Stimulated activated CD8-positive, alpha-beta memory T cell treated with anti-CD3 and anti-CD28 coated beads, Interleukin-2, amount 100 ng/mL, for 48 hours (primary cell): ENCODE measurements at places on chromosomes 2 and 18.

GRCh38 chr2:100291152-100291970 lies 30.9 kb downstream of the LONRF2 start:
- DNase-seq: peak; percentile 43

GRCh38 chr2:26591619-26592505 lies 49.3 kb downstream of the CIB4 start:
- DNase-seq: no peak

DNA sequence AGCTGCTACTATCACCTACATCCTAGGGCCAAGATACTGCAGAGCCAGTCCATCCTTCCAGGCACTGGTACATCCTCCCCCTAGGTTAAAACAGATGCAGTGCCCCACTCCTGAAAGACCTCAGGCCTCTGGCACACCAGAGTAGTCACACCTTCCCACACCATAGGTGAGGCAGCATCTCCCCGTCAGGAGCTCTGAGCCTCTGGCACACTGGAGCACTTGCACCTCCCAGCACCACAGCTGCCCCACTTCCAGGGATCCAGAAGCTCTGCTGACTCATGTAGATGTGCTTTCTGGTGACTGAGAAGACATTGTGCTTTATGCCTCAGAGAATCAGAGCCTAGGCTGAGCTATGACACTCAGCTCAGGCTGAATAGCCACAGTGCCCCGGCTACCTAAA lies 138.4 kb upstream of the COL3A1 start:
- DNase-seq: no peak

GRCh38 chr2:129334696-129335410 lies 644.6 kb upstream of the RAB6C start:
- no peak for DNase-seq

GRCh38 chr2:136384531-136385303 lies 266.8 kb upstream of the CXCR4 start:
- DNase-seq: no peak

GRCh38 chr2:171158036-171158789 lies 2.5 kb downstream of the TLK1 start:
- no peak for DNase-seq

DNA sequence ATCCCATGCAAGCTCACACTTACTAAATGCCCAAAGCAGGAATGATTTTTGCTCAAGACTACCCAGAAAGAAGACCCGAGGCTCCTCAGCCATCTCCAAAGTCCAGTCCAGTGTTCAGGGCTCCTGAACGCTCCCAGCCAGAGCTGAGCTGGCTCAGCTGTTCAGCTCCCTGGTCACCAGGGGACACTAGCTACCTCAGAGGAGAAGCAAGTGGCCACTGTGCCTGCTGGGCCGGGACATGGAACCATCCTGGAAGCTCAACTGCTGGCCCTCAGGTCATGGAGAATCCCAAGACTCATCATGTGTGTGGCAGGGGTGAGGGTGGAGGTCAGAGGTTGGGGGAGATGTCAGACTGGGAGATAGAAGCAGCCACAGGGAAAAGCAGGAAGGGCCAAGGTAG lies 89.0 kb downstream of the GALNT14 start:
- DNase-seq: no peak
